Stomach (tissue), 19 donors: ENCODE measurements at places on chromosomes 13 and 19.

DNA sequence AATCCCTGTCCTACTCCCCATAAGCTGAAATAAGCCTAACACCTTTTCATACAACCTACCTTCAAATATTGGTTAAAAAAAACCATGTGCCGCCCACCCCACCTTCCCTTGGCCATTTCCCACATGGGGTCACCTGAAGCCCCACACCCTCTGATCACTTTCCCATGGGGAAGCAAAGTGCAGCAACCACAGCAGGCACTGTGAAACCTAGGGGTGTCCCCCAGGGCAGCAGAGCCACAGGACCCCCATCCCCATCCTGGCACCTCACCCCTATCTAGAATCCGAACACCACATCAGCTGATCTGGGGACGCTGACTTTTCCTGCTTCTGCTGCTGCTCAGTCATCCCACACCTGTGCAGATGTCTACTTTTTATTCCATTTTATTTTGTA, 19.9 kb downstream of the CEACAM21 start:
- H3K27me3 ChIP-seq: peaks cover 7% of the 10 kb centered on the region
- DNase-seq: no peak
- no peaks in the 10 kb centered on the region for H3K4me1 ChIP-seq
- no peak overlapping the region for H3K4me3 ChIP-seq
- H3K27ac ChIP-seq: no peak overlapping the region

DNA sequence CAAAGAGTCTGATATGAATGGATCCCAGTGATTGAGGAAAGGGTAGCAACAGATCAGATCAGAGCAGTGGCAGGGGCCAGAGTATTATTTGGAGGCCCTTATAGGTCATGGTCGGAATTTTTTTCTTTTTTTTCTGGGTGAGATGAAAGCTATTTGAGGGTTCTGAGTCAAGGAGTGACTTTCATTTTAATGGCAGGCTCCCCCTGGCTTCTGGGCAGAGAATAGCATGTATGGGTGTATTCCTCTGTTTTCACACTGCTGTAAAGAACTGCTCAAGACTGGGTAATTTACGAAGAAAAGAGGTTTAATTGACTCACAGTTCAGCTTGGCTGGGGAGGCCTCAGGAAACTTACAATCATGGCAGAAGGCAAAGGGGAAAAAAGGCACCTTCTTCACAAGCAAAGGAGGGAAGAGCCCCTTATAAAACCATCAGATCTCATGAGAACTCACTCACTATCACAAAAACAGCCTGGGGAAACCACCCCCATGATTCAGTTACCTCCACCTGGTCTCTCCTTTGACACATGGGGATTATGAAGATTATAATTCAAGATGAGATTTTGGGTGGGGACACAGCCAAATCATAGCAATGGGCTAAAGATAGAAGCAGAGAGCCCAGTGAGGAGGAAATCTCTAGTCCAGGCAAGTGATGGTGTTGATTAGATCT, 3.0 kb upstream of the SLC6A16 start:
- no peaks in the 10 kb centered on the region for H3K27me3 ChIP-seq
- H3K36me3 ChIP-seq: peaks cover 17% of the 10 kb centered on the region
- H3K4me1 ChIP-seq: peaks cover 2% of the 10 kb centered on the region
- no peak overlapping the region for H3K27ac ChIP-seq

- DNase-seq: peak; percentile 23
- H3K27me3 ChIP-seq: no peaks in the 10 kb centered on the region
- no peak overlapping the region for H3K27ac ChIP-seq
- no peak overlapping the region for H3K4me3 ChIP-seq
- peaks cover 74% of the 10 kb centered on the region for H3K36me3 ChIP-seq
Observed at GRCh38 chr19:3977242-3978143, 6.6 kb upstream of the DAPK3 start.

- H3K4me3 ChIP-seq: no peak overlapping the region
- H3K4me1 ChIP-seq: no peaks in the 10 kb centered on the region
- H3K36me3 ChIP-seq: no peaks in the 10 kb centered on the region
- DNase-seq: no peak
Observed at GRCh38 chr19:23699521-23699860, 12.5 kb upstream of the ZNF675 start.

GRCh38 chr13:99215184-99215830, 14.7 kb downstream of the UBAC2 start:
- H3K27ac ChIP-seq: no peak overlapping the region
- no peak for DNase-seq
- peaks cover 45% of the 10 kb centered on the region for H3K4me1 ChIP-seq
- no peaks in the 10 kb centered on the region for H3K27me3 ChIP-seq
- peaks cover 6% of the 10 kb centered on the region for H3K36me3 ChIP-seq

- no peaks in the 10 kb centered on the region for H3K27me3 ChIP-seq
- H3K4me3 ChIP-seq: peak overlapping the region; percentile 67
- no peaks in the 10 kb centered on the region for H3K4me1 ChIP-seq
- H3K27ac ChIP-seq: peak overlapping the region; percentile 77
- no peaks in the 10 kb centered on the region for H3K36me3 ChIP-seq
- DNase-seq: peak; percentile 87
Observed at GRCh38 chr19:44207126-44207803, 5.1 kb upstream of the ZNF227 start.

DNA sequence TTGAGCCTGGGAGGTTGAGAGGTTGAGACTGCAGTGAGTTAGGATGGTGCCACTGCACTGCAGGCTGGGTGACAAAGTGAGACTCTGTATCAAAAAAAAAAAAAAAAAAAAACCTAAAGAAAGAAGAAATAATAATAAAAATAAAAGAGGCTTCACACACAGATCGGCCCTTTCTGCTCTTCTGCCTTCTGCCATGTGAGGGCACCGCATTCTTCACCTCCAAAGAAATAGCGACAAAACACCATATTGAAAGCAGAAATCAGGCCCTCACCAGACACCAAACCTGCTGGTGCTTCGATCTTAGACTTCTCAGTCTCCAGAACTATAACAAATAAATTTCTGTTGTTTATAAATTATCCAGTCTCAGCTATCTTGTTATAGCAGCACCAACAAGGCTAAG, 3.0 kb downstream of the ZNF649 start:
- H3K4me3 ChIP-seq: no peak overlapping the region
- DNase-seq: no peak
- no peak overlapping the region for H3K27ac ChIP-seq

- no peaks in the 10 kb centered on the region for H3K4me1 ChIP-seq
- no peak for DNase-seq
- no peak overlapping the region for H3K4me3 ChIP-seq
- no peak overlapping the region for H3K27ac ChIP-seq
- H3K27me3 ChIP-seq: no peaks in the 10 kb centered on the region
Observed at GRCh38 chr13:84870190-84870589, 929.0 kb downstream of the SLITRK6 start.

DNA sequence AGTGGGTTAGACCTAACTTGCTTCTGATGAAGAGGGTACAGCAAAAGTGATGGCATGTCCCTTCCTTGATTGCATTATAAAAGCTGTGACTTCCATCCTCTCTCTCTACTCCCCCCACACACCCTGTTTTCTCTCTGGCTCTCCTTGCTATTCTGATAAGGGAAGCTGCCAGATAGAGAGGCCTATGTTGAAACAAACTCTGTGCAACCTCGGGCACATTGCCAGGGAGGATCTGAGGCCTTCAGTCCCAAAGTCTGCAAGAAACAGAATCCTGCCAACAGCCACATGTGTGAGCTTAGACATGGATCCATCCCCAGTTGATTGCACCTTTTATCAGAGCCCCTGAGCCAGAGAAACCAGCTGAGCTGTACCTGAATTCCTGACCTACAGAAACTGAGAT, 44.8 kb upstream of the ARGLU1 start:
- no peaks in the 10 kb centered on the region for H3K27me3 ChIP-seq
- no peak overlapping the region for H3K27ac ChIP-seq
- peak; percentile 63 for DNase-seq
- no peaks in the 10 kb centered on the region for H3K4me1 ChIP-seq
- no peaks in the 10 kb centered on the region for H3K36me3 ChIP-seq

DNA sequence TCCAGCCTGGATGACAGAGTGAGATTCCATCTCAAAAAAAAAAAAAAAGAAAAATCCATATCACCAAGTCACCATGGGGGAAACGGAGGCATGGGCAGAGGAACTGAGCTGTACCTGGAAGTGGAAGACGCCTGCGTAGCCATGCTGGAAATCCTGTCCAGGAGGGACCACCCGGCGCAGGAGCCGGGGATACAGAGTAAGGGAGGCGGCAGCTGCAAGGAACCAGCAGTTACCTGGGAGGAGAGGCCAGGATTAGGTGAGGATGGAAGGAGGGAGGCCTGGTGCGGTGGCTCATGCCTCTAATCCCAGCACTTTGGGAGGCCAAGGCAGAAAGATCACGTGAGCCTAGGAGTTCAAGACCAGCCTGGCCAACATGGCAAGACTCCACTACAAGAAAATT, 2.0 kb downstream of the CAPN12 start:
- no peak for DNase-seq
- peaks cover under 1% of the 10 kb centered on the region for H3K27me3 ChIP-seq
- peaks cover 2% of the 10 kb centered on the region for H3K4me1 ChIP-seq
- H3K4me3 ChIP-seq: no peak overlapping the region
- H3K36me3 ChIP-seq: no peaks in the 10 kb centered on the region

DNA sequence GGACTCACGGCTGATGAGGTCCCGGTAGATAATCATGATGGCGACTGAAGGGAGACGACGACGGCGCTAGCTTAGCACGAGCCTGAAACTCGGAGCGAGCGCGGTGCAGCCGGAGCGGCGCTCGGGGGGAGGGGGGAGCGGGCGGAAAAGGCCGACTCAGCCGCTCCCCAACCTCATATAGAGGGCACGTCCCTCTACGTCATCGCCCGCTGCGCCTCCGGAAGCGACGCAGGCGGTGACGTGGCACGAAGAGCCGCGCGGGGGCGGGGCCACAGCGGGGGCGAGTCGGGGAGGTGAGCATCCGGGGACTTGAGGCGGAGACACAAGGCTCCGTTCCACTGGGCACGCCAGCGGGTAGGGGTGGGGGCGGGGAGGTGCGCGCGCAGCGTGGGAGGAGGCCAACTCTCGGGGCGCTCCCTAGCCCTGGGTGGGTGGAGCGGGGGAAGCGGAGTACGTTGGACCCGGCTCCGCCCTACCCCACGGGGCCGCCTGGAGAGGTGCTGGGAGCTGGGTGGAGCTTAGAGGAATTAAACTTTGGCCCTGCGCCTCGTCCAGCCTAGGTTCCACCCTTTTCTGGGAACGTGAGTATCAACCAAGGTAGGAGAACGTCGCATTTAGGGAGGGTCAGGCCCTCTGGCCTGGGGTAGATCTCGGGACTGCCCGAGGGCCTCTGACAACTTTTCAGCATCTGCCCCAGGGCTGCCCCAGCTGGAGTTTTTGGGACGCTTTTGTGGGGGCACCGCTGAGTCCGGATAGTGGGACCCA, at the start of gene TPT1:
TPT1 (minus strand) TSS at position 150 of the 765 bp plus-strand sequence; CDS start at position 36, 114 bp downstream.
- H3K27me3 ChIP-seq: no peaks in the 10 kb centered on the region
- H3K27ac ChIP-seq: peak within 1 kb of the TSS; percentile 100
- peaks cover 40% of the 10 kb centered on the region for H3K4me1 ChIP-seq

DNA sequence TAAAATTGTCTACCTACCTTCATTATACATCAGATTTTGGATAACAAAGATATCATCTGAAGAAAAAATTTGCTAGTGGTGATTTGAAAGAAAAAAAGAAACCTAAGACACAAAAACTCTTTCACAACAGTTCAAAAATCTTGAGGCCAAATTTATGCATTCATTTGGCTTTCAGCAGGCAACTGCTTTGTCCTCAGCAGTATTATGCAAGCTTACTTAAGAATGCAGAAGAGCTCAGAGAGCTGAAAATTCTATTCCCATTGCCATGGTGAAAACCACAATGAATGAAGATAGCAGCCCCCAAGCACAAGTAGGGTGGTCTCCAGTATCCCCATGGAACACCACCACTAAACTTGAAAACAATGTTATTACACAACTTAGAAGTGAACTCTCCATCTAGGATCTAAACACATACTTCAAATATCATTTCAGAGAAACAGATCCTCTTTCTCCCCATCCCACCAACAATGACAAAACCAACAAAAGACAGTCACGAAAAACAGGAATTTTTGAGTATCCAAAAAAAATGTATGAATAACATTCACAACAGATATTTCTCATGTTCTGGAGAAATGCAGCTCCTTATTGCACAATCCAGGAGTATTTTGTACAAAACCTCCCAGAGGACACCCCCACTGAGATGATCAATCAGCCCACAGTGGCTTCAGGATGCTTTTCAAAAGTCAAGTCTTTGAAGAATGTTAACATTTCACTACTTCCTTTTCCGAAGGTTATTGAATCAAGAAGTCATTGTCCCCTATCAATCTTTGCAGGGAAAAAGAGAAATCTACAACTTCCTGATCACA, 192.7 kb downstream of the LHFPL6 start:
- peak; percentile 23 for DNase-seq
- no peak overlapping the region for H3K27ac ChIP-seq
- no peak overlapping the region for H3K4me3 ChIP-seq
- H3K36me3 ChIP-seq: no peaks in the 10 kb centered on the region
- H3K27me3 ChIP-seq: no peaks in the 10 kb centered on the region
- H3K4me1 ChIP-seq: peaks cover 15% of the 10 kb centered on the region

DNA sequence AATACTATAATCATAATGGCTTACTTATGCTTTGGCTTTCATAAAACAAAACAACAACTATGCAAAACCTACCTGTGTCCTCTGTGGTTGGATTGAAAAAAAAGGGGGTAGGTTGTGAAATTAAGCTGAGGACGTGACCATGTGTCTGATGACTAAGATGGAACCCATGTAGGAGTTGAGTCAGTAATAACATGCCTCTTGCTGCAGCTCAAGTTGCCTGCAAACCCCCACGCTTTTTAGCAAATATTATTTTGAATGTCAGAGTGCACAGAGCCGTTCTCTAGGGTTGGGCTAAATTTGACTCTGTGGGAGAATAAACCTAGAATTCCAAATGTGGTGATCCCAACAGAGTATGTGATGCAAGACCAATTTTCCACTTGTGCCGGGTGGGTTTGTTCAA, 209.3 kb downstream of the KCNRG start:
- H3K27ac ChIP-seq: no peak overlapping the region
- no peaks in the 10 kb centered on the region for H3K36me3 ChIP-seq
- H3K4me3 ChIP-seq: no peak overlapping the region
- DNase-seq: no peak

GRCh38 chr13:113926951-113927660, 46.8 kb downstream of the C13orf46 start:
- H3K27ac ChIP-seq: peak overlapping the region; percentile 81
- H3K4me1 ChIP-seq: peaks cover 27% of the 10 kb centered on the region
- H3K27me3 ChIP-seq: peaks cover 6% of the 10 kb centered on the region
- no peak for DNase-seq
- H3K36me3 ChIP-seq: no peaks in the 10 kb centered on the region
- no peak overlapping the region for H3K4me3 ChIP-seq
